ENCODE measurements at places on chromosomes 3 and 15.

DNA sequence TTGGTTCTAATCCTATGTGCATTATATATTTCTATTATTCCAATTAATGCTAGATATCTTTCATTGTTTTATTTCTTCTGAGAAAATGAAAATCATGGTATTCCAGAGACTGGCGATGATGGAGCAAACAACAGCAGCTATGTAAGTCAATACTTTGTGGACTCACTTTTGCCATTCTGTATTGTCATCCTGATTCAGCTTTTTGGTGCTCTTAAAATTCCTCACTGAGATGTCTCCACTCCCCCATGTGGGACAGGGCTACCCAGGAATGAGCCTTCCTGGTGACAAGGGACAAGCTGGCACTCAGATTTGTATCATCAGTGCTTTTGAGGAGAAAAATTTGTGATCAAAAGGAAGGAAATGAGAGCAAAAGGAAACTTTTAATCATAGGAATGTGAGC lies 56.7 kb upstream of the XCR1 start:
- no peak for DNase-seq

- no peak for DNase-seq
Measured at GRCh38 chr3:42658771-42659390, 5.4 kb downstream of the ZBTB47 start.

DNA sequence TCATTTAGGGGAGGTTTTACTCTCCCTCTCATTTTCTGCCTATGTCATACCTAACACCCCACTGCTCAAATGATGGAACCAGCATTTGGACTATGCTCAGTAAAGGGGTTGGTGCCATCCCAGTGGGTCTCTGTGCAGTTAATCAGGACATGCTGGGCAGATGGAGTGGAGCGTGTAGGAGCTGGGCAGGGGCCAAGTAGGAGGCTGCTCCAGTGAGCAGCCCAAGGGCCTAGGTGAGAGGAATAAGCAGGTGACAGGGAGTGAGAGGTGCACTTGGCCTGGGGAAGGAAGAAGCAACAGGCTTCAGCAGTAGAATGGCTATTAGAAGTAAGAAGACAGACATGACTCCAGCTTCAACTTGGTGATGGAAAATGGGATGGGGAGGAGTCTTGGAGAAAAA lies 72.2 kb downstream of the EPHB1 start:
- no peak for DNase-seq

DNA sequence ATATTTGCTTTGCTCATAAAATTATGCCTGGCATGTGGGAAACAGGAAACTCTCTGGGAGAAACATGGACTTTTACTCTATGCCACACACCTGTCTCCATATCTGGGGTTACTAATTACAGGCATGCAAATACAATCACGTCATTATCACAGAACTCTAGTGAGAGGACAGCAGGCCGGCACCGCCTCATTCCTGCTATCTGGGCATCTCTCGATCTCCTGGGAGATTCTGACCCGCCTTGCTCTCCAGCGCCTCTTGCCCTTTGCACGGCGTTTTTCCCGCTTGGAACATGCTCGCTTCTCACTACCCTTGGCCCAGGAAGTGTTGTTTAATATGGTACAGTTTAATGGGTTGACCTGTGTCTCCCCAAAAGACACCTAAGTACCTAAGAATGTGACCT lies 45.4 kb upstream of the PARL start:
- no peak for DNase-seq

DNA sequence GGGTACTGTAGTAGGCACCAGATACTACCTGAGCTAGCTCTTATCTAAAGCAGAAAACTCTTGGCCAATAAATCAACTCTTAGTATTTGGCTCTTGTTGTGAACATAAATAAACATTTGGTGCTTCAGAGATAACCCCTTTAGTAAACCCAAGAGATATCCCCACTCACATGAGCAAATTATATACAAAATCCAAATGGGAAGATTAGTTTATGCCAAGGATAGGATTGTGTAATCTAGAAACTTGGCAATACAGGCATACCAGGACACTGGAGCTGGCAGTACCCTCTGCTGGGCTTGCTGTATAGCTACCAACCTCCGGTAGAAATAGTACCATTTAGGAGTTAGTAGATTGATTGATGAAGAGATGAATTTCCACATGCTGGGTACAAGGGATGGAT lies 127.0 kb downstream of the LIPC start:
- no peak for DNase-seq

Data from stimulated activated CD8-positive, alpha-beta memory T cell treated with anti-CD3 and anti-CD28 coated beads, Interleukin-7, amount 100 ng/mL, for 48 hours (primary cell).